NCI-H1092 treated with DMSO at 0.1 percent for 48 hours (cell line): ENCODE measurements at places on chromosomes 4 and X.

GRCh38 chr4:86450861-86451260 is 91.0 kb upstream of the MAPK10 start:
- no peak for DNase-seq

- no peak for DNase-seq
Measured at GRCh38 chr4:46124773-46125413, 1.0 kb upstream of the GABRG1 start.

DNA sequence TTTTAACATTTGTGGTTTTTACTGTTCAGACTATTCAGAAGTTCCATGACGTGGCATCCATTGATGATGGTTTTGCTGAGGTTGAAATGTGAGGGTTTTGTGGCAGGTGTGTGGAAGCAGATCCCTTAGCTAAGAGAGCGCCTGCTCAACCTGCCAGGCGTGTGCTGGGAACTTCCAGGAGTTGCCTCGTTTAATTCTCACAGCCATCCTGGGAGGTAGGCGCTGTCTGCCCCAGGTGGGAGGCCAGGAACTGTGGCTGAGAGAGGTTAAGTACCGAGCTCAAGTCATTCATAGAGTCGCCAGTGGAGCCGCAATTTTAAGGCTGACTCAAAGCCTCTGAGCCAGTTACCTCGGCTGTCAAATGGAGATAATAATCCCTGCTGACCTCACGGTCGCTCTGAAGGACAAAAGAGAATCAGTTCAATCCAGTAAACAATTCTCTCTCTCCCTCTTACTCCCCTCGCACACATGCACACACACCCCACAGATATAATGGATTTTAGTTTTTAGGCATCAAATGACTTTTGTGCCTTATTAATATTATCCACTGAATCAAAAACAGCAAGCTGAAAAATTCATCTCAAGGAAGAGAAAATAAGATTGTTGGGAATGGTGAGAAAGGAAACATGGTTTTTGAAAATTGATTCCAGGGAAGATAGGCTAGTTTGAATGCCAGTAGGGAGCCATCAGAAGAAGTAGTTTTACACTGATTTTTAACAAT is 171.3 kb downstream of the PTTG2 start:
- DNase-seq: no peak

GRCh38 chr4:80153874-80154544 is 43.3 kb upstream of the PRDM8 start:
- no peak for DNase-seq
